ENCODE measurements at places on chromosomes 2 and 18.

- no peak for DNase-seq
These were observed 27.1 kb downstream of the KIAA2012 start for GRCh38 chr2:202100176-202100575.

- no peak for DNase-seq
These were observed 200.6 kb downstream of the PPP1R1C start for GRCh38 chr2:182186132-182186735.

GRCh38 chr2:141329964-141330363 is 800.9 kb downstream of the LRP1B start:
- no peak for DNase-seq

- no peak for DNase-seq
These were observed 110.6 kb upstream of the PXDN start for GRCh38 chr2:1854729-1855547.

DNA sequence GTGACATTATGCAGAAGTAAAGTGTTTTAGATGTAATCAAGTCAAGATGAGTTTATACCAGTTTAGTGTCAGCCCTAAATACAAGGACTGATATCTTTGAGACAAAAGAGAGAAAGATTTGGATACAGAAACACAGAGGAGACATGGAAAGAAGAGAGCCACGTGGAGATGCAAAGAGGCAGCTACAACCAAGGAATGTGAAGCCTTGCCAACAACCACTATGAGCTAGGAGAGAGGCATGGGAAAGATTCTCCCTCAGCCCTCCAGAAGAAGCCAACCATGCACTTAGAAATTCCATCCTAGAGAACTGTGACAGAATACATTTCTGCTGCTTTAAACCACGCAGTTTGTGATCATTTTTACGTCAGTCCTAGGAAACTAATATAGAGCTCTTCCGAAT is 217.2 kb downstream of the DOK6 start:
- DNase-seq = no peak

DNA sequence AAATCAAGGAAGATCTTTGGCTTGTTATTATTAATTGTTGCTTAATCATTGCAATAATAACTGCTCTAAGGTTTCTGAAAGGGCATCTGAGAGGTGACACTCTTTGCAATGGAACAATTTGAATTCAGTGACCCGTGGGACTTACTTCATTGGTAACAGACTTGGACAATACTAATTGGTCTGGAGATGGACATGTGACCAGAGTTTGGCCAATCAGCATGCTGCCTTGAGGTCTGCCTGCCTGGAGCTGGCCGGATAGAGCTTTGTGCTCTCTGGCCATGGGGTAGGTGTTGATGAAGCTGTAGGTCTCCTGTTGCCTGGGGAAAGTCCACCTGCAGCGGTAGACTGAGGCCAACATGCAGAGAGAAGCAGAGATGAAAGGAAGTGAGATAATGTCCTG is 24.0 kb upstream of the VPS4B start:
- DNase-seq = no peak

- peak; percentile 40 for DNase-seq
These were observed 46.4 kb upstream of the CYP1B1 start for GRCh38 chr2:38122344-38122743.

DNA sequence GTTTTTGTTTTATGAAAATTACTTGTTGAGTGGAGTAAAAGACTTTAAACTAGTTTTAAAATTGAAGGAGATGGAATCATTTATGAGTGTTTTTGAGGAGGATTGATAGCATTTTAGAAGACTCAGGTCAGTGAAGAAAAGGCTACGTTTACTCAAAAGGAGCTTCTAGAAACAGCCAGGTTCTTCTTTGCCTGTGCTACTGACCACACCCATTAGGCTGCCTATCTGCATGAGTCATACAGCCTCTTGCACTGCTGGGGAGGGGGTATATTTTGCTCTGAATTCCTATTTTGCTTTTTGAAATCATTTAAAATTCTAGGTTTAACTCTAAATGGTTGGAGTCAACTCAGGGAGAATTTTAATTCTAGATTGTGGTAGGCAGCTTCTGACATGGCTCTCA is 22.3 kb downstream of the EFEMP1 start:
- DNase-seq = no peak

DNA sequence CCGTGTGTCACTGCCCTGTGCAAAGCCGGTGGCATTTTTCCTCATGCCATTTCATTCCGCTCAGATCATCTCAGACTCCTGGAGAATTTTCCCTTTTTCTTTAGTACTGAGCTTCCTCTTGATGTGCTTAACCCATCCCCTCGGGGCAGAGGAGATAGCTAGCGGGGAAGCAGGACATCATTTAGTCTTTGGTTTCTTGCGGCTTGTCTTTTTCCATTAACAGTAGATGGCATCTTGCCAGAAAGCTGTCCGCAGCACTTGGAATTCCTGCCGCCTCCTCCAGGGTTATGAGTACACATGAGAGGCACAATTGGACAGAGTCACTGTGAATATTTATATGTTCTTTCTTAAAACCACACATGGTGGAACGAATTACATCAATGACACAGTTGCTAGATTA is 226.6 kb downstream of the ALPK2 start:
- no peak for DNase-seq

DNA sequence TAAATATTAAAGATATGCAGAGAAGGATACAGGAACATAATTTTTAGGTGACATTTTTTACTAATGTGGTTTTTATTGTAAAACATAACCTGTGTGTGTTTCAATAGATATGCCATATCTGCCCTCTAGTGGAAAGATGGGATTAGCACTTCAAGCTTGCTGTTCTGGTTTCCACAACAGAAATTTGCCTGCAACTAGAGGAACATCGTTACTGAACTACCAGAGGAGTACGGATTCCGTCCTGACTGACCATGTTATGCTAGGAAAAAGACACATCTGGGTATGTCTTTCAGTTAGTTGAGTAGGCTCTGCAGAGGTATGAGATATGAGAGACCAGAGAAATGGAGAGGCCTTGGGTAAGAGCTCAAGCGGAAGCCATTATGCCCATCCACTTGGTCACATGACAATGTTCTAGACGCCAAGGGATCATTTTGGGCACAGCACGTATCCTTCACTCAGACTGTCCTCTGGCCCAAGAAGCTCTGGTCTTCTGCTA is 104.9 kb downstream of the MBD2 start:
- no peak for DNase-seq

- DNase-seq = no peak
These were observed 4.3 kb upstream of the GBX2 start for GRCh38 chr2:236172255-236173035.

GRCh38 chr18:47746615-47747014 is 183.8 kb downstream of the SMAD2 start:
- no peak for DNase-seq

DNA sequence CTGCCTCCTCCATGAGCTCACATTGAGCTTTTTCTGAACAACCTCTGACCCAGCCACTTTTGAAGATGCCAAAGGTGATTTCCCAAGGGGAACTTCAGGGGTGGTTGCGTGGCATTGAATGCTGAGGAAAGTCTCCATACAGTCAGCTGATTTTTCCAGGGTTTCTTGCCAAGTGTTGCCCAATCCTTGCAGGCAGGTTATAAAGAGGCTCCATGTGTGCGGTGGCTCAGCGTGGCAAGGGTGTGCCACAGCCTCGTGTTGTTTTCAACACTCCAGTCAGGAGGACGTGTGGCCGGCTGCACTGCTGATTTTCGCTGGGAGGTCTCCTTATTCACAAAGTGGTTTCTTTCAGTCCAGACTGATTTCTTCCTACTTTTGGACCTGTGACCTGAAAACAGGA is 81.4 kb upstream of the GATA6 start:
- DNase-seq = peak; percentile 55

DNA sequence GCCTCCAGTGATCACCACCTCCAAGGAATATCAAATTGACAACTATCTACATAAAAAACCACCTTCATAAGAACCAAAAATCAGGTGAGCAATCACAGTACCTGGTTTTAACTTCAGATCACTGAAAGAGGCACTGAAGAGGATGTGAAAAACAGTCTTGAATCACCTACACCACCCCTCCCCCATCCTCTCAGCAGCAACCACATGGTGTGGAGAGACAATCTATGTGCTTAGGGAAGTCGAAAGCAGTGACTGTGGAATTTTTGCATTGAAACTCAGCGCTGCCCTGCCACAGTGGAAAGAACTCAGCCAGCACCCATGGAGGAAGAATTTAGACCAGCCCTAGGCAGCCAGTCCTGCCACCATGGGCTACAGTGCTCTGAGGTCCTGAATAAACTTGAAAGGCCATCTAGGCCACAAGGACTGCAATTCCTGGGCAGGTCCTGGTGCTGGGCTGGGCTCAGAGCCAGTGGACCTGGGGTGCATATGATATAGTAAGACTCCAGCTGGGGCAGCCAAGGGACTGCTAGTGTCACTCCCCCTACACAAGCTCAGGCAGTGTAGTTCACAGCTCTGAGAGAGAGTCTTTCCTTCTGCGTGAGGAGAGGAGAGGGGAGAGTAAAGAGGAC is 75.6 kb downstream of the ATL2 start:
- DNase-seq = no peak

- no peak for DNase-seq
These were observed 2.8 kb downstream of the GDF7 start for GRCh38 chr2:20669562-20670314.

- DNase-seq = no peak
These were observed 383.3 kb downstream of the MTX2 start for GRCh38 chr2:176652300-176653182.

- DNase-seq = peak; percentile 84
These were observed at the start of gene IL18R1 for GRCh38 chr2:102355526-102356380. IL18R1 (plus strand) TSS chr2:102355796; CDS start chr2:102362661, 6,865 bp downstream.

DNA sequence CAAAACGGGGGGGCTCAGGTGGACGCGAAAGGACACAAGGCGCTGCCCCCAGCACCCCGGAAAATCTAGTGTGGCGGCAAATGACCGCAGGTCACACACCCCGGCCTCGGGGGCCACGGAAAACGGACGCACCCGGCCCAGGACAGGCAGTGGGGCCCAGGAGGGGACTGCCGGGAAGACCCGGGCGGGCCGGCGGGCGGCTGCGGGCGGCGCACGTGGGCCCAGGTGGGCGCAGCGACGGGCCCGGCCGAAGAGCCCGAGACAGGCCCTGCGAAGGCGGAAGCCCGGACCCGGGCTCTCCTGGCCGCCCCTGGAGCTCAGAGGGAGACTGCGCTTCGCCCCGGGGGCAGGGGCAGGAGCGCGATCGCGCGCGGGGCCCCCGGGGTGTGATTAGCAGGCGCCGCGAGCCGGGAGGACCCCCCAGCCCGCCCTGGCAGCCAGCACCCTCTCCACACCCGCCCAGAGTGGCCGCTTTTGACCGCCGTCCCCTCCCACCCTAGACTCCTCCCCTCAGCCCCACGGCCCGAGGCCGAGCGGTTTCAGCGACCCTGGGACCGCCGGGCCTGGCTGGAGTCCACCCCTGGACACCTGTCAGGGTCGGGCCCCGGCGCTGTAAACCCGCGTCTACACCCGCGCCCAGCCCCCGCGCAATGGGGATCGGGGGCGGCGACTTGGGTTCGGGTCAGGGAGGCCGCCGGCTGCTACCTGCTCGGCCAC is 773 bp downstream of the MBP start:
- peak; percentile 67 for DNase-seq

- DNase-seq = no peak
These were observed at the start of gene GNLY for GRCh38 chr2:85694052-85695025. GNLY (plus strand) TSS chr2:85694358; CDS start chr2:85694419, 61 bp downstream.

GRCh38 chr2:239675826-239676715 is 275.3 kb upstream of the HDAC4 start:
- no peak for DNase-seq

DNA sequence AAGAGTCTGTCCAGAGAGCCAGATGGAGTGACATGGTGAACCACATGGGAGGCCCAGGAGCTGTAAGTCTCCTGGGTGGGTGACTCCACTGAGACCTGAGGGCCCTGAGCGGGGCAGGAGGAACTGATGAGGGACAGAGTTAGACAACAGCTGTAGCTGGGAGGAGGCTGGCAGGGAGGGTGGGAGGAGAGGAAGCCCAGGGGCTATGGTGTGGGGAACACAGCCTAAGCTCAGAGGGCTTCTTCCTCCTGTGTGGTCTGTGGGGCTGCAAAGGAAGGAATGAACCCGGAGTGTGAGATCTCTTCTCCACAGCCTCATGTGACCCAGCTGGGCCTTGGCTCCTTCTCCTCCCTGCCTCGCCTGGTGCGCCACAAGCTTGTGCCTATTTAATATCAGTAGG is 395.6 kb upstream of the HS6ST1 start:
- peak; percentile 26 for DNase-seq

DNA sequence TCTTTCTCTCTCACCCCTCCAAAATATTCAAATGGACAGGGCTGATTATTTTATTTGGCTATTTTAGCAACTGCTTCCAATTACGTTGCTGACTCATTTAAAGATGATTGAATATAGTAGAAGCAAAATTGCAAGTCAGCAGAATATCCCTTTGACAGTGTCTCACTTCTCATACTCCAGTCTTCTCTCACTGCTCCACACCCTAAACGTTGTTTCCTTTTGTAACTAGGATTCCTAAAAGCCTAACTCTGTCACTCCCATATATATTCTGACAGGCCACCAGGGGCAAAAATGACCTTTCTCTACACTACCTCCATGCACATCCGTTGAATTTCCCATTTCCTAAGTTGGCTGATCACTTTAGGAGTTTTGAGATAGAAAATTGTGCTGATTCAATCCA is 351.1 kb downstream of the RND3 start:
- DNase-seq = no peak

DNA sequence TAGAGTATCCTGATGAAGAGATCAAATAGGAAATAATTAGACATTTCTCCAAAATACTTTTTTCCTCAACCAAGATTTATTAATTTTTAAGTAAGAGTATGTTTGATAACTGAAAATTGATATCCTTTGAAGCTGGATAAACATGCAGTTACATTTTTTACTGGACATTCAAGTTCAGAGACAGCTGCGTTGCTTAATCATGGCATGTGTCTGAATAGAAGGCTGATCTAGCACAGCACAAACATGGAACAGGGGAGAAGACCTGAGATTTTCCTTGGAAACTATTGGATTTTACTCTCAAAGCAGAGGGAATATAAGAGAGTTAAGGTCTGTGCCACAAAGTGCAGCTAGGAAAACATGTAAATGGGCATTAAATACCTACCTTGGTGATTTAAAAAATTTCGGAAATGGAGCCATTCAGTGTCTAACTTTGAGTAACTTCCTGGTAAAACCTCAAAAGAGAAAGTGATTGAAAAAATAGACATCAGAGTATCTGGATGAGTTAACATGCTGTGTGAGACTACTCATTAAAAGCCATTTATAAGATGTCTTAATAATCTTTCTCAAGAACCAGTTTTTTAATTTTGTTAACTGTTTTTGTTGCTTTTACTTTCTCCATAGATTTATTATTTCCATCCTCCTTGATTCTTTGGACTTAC is 31.8 kb downstream of the CRIM1 start:
- no peak for DNase-seq

DNA sequence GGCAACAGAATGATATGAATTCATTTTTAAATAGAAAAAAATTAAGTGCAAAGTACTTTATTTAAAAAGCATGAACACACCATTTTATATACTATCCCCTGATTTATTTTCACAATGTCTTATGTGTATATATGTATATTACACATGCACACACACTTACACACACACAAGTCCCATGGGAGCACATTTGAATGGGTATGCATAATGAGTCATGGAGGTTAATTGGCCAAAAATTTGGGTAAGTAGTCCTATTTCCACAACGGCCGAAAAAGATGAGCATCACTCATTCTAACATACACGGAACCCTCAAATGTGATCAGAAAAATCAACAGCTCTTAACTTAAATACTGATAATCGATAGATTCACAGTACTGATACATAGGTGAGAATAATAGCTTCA is 97.4 kb upstream of the NABP1 start:
- no peak for DNase-seq

Measured in heart left ventricle (tissue), 16 donors.